ENCODE measurements at places on chromosomes 2 and 18.

- no peaks in the 10 kb centered on the region for H3K4me1 ChIP-seq
- DNase-seq = no peak
- no peak overlapping the region for H3K27ac ChIP-seq
- no peak overlapping the region for H3K4me3 ChIP-seq
- H3K36me3 ChIP-seq = no peaks in the 10 kb centered on the region
Observed at GRCh38 chr2:65204461-65205210, 23.0 kb upstream of the ACTR2 start.

DNA sequence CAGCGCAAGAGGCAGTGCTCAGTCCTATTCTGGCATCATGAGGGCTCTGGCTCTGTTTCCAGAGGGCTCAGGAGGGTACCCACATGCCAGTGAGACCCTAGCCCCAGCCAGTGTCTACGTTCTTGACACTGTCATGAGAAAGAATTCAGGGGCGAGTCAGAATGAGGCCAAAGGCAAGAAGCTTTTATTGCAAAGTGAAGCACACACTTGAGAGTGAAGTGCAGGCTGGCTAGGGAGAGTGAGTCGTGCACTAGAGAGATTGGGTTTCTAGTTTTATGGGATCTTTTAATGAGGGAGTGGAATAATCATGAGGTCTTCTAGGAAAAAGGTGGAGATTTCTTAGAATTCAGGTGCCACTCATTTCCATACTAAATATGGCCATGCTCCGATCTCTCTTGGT is 164.1 kb downstream of the DCDC2C start:
- no peaks in the 10 kb centered on the region for H3K36me3 ChIP-seq
- no peak for DNase-seq
- H3K4me1 ChIP-seq = no peaks in the 10 kb centered on the region
- no peak overlapping the region for H3K4me3 ChIP-seq
- no peak overlapping the region for H3K27ac ChIP-seq
- H3K27me3 ChIP-seq = no peaks in the 10 kb centered on the region

GRCh38 chr2:218438596-218438995 is 19.7 kb downstream of the VIL1 start:
- H3K4me3 ChIP-seq = no peak overlapping the region
- no peaks in the 10 kb centered on the region for H3K27me3 ChIP-seq
- no peaks in the 10 kb centered on the region for H3K4me1 ChIP-seq

- peak overlapping the region; percentile 91 for H3K4me3 ChIP-seq
- peaks cover 26% of the 10 kb centered on the region for H3K4me1 ChIP-seq
- peaks cover 54% of the 10 kb centered on the region for H3K27me3 ChIP-seq
- H3K27ac ChIP-seq = no peak overlapping the region
Observed at GRCh38 chr18:58045242-58046092, 1.4 kb downstream of the NEDD4L start.

- H3K36me3 ChIP-seq = no peaks in the 10 kb centered on the region
- H3K4me3 ChIP-seq = no peak overlapping the region
- no peaks in the 10 kb centered on the region for H3K4me1 ChIP-seq
Observed at GRCh38 chr18:54956506-54956905, 2.8 kb downstream of the CCDC68 start.

DNA sequence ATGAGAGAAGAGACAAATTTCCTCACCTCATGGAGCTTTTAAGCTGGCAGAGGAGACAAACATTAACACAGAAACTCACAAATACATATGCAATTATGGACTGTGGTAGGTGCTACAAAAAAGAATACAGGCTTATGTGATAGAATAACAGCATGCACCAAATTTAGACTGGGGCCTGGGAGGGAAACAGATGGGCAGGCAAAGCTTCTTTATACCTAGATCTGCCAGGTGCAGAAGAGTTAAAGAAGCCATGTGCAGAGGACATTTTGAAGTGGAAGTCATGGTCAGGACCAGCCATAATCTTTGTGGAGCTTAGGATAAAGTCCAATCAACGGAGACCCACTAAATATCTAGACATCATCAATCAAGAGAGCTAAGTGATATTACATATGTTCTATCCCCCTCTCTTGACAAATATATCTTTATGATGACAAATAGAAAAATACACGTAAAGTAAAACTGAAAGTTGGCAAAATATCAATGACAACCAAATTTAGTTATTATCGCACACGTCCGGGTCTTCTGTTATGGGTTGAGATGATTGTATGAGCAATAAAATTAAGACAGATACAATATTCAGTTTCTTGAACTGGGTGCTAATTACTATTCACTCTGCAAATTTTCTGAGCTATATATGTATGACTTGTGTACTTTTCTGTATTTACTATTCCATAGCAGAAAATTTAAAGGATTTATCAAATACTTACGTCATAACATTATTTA is 44.1 kb downstream of the CD28 start:
- H3K27ac ChIP-seq = peak overlapping the region; percentile 22
- DNase-seq = no peak
- H3K36me3 ChIP-seq = peaks cover 56% of the 10 kb centered on the region
- no peaks in the 10 kb centered on the region for H3K27me3 ChIP-seq
- H3K4me3 ChIP-seq = peak overlapping the region; percentile 13
